ENCODE measurements at places on chromosomes 1 and 21.

GRCh38 chr1:183633676-183634343, 1.8 kb downstream of the ARPC5 start:
- no peak for DNase-seq

DNA sequence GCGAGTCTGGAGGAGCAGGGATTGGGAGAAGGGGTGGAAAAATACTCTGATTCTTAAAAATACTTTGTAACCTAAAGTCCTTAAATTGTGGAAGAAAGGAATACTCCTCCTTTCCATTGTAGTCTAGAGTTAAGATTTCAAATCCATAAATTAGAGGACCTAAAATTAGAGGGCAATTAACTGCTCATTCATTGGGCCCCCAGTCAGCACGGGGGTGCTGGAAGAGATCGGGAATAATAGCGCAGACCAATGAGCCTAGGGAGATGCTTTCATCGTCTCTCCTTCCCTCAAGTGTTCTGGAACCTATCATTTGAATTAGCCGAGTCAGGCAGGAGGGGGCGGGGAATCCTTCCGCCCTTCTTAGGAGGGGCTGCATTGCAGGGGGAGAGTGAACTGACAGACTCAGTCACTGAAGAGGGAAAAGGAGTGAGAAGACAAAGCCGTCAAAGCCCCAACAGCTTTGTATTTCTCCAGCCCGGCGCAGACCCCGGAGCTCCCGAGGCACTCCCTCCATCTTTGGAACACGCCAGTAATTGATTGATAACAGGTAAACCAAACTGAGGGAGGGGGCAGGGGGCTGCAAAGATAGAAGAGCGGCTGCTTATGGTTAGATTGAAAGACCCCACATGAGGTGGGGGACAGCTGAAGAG, at the start of gene MLLT11:
TSS of gene MLLT11 (plus strand) at position 391 of the 650 bp plus-strand sequence. CDS start 6,828 bp downstream, outside the sequence.
- no peak for DNase-seq

DNA sequence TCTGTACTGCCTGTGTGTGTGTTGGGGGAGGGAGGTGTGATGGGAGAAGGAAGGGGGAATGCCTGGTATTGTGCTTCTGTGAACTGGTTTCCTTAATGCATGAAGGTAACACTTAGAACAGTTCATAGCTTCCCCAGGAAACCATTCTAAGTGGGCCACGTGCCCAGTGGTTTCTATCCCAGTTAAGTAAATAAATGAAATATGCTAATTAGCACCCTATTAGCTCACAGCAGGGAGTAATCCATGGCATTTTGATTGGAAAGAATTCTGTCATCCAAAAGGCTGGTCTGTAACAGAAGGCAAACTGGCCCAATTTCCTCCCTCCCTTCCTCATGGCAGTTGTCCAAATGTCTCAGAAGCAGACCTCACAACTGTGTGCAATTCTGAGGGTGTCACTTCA, 199.3 kb downstream of the TTLL7 start:
- no peak for DNase-seq

DNA sequence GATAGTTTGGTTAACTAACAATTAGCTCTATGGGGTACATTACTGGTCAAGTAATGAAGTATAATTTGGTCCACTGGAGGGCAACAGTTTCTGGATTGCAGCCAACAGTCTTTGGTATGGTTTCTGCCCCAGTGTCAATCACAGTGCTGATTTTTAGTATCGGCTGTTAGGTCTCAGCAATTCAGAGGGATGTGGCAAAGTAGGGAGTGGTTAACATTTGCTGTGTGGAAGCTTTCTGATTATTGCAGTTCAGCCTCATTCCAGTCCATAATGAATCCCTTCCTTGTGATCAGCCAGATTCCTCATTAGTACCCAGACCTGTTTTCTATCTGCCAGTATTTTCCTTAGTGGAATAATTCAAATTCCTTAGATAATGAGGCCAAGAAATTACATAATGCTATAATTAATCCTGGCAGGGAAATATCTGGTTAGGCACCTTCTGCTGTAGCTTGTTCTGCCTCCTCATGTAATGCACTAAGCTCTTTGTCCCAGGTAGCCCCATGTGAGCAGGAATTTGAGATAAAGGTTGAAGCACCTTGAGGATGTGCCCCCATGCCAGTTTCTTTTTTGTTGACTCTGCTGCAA, 14.0 kb downstream of the F3 start:
- no peak for DNase-seq

DNA sequence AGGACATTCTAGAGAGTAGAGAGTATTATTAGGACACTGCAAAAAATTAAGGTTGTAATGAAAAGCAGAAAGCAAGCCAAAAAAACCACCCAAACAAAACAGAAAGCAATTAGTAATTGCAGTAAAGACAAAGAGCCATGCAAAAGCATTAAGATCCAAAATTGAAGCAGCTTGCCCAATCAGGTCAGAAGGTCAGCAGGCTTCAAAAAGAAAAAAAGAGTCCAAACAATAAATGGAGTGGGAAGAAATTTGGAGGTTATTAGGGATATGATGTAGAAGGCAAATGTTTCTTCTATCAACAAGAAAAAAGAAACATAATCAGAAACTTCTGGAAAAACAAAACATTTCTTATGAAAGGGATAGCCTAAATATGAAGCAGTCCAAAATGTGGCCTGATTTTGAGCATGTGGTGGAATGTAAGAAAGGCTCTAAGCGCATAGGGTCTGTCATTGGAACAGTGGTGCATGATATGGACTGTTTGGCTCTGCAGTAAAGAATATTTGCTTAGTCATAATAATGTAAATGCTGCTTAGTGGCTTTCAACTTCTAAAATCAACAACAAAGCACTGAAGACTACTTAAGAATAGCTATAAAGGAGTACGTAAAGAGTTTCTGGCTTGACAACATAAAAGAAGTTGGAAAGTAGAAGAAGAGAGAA, 4.8 kb downstream of the STUM start:
- DNase-seq, result no peak
